A549 treated with CpdA at 1 μM for 4 hours (cell line): ENCODE measurements at places on chromosomes 6 and 20. TPM values are rescaled to one million over a fixed set of nuclear protein-coding genes. Genes with fewer than 3 reads are reported as not detected.

SASH1 gene
- total RNA-seq: 2.5 to 4.1 TPM (median 2.9 TPM) in 5 replicates

BPIFB1 gene
- total RNA-seq: 0.07 to 0.15 TPM (median 0.14 TPM) in 3 of 5 replicates, not detected in the others

RAET1E gene
- 1.9 to 3.0 TPM (median 2.6 TPM) in 5 replicates for total RNA-seq

PREX1 gene
- total RNA-seq: 10.0 to 12.0 TPM (median 11.5 TPM) in 5 replicates

SIRPA gene
- total RNA-seq: 27.1 to 33.9 TPM (median 30.8 TPM) in 5 replicates

CHRNA4 gene
- 0.16 to 0.29 TPM (median 0.20 TPM) in 5 replicates for total RNA-seq

RBPJL gene
- not detected in 5 replicates for total RNA-seq

TFAP2A gene
- 16.6 to 20.6 TPM (median 18.3 TPM) in 5 replicates for total RNA-seq

ID4 gene
- total RNA-seq: 1.2 to 2.6 TPM (median 2.1 TPM) in 5 replicates

BMP6 gene
- total RNA-seq: 12.4 to 19.8 TPM (median 17.9 TPM) in 5 replicates

TRAPPC3L gene
- not detected in 5 replicates for total RNA-seq

FGD2 gene
- not detected in 5 replicates for total RNA-seq

SLPI gene
- 8.8 to 14.6 TPM (median 11.2 TPM) in 5 replicates for total RNA-seq

NEURL2 gene
- 0.79 to 1.7 TPM (median 1.1 TPM) in 5 replicates for total RNA-seq

MPIG6B gene
- not detected in 5 replicates for total RNA-seq

KCNQ5 gene
- total RNA-seq: 1.7 to 3.4 TPM (median 1.9 TPM) in 5 replicates

MCM9 gene
- total RNA-seq: 4.5 to 5.9 TPM (median 5.2 TPM) in 5 replicates

OSBPL2 gene
- 17.8 to 22.5 TPM (median 19.1 TPM) in 5 replicates for total RNA-seq

HCRTR2 gene
- total RNA-seq: not detected in 5 replicates

IL17F gene
- total RNA-seq: not detected in 5 replicates

SLC25A27 gene
- 0.09 to 1.4 TPM (median 0.61 TPM) in 5 replicates for total RNA-seq

SIGLEC1 gene
- 0.01 to 0.02 TPM in 2 of 5 replicates, not detected in the others for total RNA-seq

CAGE1 gene
- total RNA-seq: 0.17 TPM in 1 of 5 replicates, not detected in the others

RAET1L gene
- total RNA-seq: 0.18 to 0.49 TPM (median 0.27 TPM) in 5 replicates

GNMT gene
- total RNA-seq: 0.09 to 0.20 TPM in 2 of 5 replicates, not detected in the others

MAPK13 gene
- total RNA-seq: 0.84 to 2.0 TPM (median 1.1 TPM) in 5 replicates
